ENCODE measurements at places on chromosomes 6 and 20. TPM values are rescaled to one million over a fixed set of nuclear protein-coding genes. Genes with fewer than 3 reads are reported as not detected.

DNA sequence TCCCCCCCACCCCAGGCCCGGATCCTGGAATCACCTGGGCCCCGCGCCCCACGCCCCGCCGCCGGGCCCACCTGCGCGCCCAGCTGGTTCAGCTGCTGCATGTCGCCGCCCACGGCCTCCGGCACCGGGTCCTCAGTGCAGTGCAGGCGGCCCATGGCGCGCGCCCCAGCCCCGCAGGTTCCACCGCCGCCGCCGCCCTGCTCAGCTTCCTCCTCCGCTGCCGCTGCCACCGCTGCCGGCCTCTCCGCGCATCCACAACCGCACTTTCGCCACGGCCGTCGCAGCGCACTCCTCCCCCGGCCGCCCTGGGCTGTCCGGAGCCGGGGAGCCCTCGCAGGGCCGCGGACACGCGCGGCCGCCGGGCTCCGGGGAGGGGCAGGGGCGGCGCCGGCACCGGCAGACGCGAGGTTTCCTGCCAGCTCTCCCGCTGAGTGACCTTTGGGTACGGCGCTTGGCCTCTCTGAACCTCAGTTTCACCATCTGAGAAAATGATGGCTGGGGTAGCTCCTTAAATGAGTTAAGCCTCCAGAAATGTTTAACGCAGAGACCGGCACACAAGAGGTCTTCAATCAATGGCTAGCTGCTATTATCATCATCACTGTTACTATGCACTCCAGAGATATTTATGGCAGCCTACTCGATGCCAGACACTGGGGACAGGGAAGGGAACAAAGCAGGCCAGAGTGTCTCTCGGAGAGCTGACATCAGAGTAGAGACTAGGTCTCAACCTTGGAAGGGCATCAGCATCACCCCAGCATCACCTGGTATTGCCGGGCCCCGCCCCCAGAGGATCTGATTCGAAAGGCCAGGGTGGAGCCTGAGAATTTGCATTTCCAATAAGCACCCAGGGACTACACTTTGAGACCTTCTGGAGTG lies at the start of gene COMMD7:
TSS of gene COMMD7 (minus strand) at position 231 of the 876 bp plus-strand sequence. CDS start at position 155, 76 bp downstream.
- DNase-seq, result peak; percentile 70

DNA sequence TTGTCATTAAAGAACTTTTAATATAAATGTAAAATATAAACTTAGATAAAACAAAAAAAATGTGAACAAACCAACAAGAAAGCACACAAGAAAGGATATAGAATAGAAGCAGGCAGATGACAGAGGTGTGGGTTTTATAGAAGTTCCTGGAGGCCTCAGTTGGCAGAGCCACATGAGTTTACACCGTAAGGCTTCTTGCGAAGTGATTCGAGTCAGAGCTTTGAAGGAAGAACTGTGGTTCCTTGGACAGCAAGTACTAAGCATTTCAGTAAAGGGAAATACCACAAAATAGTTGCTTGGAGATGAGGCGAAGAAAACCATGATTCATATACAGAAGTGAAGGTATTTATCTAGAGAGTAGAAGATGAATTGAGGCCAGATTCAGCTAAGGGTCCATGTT lies 207.9 kb upstream of the EYA4 start:
- DNase-seq, result no peak

DNA sequence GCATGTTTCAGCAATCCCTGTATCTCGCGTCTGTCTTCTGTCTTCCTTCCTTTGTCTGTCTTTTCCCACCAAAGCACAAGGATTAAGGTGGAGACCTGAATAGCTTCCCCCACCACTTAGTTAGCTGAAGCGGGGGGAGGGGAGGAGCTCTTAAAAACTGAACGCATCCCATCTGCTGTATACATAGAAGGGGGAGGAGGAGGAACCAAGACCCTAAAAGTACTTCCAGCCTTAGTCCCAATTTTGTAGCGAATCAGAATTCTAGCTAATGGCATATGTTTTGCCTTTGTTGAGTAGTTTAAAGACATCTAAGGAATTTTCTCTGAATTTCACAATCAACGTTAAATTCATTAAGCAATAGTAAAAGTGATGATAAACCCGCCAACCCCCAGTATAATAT lies 47.9 kb downstream of the GNAS start:
- DNase-seq, result no peak

- DNase-seq, result no peak
These were observed 179.9 kb upstream of the DTNBP1 start for GRCh38 chr6:15842727-15843117.

HMGCLL1 gene
- total RNA-seq, result 0.27 TPM

All from mucosa of descending colon (tissue), 3 donors.